ENCODE measurements at places on chromosomes 6 and 20.

- no peak for DNase-seq
Measured at GRCh38 chr6:3290149-3290930, 31.6 kb downstream of the PSMG4 start.

GRCh38 chr6:64083261-64083660, 447.7 kb downstream of the PHF3 start:
- DNase-seq: no peak

DNA sequence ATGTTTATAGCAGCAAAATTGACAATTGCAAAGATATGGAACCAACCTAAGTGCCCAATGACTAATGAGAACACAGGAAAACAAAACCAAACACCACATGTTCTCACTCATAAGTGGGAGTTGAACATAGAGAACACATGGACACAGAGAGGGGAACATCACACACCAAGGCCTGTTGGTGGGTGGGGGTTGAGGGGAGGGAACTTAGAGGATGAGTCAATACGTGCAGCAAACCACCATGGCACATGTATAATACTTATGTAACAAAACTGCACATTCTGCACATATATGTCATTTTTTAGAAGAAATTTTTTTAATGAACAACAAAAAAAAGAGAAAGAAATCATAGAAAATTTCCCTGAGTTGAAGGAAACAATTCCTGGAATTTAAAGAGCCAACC, 3.9 kb downstream of the EPM2A start:
- DNase-seq: no peak

GRCh38 chr6:42086046-42087035, 36.0 kb downstream of the TAF8 start:
- no peak for DNase-seq

DNA sequence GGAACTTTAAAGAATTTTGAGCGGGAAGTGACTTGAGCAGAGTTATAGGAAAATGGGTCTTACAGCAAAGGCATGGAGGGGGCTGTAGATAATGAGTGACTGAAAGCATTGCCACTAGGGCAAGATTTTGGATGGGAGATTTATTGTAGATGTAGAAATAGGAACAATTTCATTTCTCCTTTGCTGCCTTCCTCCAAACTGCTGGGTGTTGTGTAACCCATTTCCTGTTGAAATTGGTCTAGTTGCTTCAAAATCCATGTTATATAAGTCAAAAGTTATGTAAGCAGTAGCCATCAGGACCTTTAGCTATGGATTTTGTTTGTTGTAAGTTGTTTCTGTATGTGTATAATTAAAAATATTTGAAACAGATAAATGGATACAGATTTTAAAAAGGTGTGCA, 11.1 kb downstream of the YWHAB start:
- no peak for DNase-seq

DNA sequence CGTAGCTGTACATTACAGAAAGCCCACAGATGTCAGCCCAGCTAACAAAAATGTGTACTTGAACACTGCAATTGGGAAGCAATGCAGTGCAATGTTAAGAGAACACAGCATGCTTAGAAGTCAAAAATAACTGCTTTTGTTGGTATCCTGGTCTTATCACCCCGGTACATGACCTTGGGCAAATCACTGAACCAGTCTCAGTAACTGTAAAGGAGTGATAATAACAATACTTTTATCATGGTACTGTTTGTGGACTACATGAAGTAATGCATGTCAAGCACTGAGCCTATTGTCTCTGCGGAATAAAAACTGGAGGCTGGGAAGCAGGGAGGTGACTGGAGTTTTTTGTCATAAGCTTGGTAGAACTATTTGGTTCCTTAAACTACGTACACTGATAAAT, 44.7 kb upstream of the SPDEF start:
- no peak for DNase-seq

- no peak for DNase-seq
Measured at GRCh38 chr20:58700121-58700821, 7.7 kb downstream of the NPEPL1 start.

DNA sequence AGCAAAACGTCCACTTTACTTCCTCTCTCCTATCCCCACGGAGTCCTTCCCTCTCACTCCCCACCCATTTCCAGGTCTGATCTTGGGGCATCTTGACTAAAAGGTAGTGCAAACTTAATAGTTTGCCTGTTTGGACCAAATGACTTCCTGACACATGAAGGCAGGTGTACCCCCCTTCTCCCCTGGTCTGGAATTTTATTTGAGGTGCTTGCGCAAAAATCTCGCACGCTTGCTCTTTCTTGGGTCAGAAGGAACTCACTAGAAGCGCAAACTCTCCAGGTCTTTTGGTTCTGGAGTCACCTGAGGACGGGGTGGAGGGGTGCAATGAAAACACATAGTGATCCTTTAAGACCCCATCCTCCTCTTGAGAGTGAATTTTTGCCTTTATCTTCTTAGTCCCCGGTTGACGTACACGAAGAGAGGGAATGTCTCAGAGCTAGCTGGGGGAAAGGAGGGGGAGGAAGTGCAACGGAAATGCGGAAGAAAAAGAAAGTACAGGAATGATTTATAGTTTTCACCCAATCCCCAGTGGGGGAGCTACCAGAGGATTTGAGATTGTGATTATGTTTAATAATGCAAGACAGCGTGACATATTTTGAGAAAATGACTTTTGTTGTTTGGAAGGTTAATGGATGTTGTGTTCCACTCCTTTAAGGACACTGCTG, 4.9 kb downstream of the ADGRB3 start:
- no peak for DNase-seq

GRCh38 chr6:46954837-46955451, 33.2 kb upstream of the ADGRF5 start:
- DNase-seq: no peak

DNA sequence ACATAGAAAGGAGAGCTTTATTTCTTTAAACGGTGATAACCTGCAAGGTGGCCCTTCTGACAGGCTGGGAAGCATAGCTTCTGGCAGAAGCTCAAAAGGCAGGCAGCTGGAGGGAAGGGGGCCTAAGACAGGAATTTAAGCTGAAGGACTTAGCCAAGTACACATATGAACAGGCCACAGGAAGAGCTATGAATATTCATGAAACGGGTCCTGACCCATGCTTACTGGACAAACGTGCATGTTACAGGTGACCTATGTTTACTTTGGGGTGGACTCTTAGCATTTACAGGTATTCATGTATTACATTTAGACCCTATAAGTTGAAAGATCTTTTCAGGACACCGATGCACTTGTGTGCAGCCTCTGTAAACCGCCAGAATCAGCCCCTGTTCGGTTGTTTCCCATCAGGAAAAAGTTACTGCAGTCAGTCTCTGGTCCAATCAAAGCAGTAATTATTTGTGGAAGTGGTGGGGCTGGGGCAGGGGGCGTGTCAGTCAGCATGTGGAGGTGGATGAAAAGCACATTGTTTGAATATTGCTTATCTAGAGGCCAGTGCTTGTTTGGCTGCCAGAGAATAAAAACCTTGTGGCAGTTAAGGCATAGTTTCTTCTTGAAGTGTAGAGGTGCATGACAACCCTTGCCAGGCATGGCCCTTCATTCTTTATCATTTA, 2.9 kb upstream of the GZF1 start:
- DNase-seq: no peak

DNA sequence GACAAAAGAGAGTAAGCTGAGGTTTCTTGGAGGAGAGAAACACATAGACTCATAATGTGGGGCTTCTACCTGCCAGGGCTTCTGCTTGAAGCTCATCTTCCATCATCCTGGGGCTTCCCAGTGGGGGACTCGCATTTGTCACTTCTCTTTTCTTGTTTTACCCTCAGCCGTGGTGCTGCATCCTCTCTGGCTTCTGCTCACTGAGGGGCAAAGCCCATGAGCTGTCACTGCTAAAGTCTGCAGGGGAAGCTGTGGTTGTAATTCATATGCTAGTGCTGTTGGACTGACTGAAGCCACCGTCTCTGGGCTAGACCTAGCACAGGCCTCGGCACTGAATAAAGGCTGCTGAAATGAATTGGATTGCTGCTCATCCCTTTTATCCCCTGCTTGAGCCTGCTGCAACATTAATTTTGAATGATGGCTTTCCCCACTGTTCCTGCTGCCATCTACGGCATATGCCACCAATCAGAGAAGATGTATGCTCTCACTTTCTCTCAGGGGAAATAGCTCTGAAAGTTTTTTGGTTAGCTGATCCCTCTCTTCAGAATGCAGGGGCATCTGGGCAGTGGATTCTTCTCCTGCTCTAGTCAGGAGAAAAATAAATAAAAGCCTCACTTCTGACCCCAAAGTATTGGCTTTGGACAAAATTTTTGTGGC, 568.4 kb upstream of the MAP3K7 start:
- DNase-seq: no peak

GRCh38 chr6:5471637-5472398, 210.5 kb downstream of the FARS2 start:
- no peak for DNase-seq

DNA sequence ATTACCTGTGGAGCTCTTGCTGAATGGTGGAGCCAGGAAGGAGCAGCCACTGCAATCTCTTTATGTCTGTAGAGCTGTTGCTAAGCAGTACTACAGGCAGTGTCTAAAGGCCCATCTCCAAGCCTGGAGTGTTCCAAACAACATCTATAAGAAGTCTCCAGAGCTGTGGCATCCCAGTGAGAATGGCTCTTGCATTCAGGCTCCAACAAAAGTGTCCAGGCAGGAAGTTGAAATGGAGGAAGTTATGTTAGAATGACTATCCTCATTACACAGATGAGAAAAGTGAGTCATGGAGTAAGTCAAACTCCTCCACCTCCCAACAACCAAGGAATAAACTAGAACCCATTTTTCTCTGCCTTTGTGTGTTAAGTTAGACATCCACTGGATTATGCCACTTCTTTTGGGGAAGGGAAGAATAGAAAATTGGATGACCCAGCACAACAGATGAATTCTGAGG, 288.5 kb upstream of the STXBP5 start:
- DNase-seq: no peak

DNA sequence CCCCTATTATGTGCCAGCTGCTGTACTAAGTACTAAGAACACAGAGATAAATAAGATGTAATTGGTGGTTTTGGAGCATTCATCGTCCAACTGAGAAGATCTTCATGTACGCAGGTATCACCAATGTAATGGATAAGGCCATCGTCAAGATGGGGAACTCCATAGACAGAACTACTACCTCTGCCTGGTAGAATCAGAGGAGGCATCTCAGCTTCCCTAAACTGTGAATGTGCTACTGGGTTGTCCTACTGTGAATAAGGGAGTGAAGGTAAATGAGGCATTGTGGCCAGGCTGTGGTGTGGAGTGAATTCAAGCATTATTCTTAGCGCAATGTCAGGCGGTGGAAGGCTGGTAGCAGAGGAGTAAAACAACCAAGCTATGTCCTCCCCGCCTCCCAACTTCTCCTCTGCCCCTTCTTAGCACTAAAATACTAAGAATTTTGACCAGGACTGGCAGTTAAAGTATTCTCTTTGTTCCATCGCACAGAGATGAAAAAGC, 68.2 kb downstream of the TBC1D7 start:
- DNase-seq: no peak

GRCh38 chr20:58810116-58810878, 40.4 kb downstream of the GNAS-AS1 start:
- DNase-seq: no peak

DNA sequence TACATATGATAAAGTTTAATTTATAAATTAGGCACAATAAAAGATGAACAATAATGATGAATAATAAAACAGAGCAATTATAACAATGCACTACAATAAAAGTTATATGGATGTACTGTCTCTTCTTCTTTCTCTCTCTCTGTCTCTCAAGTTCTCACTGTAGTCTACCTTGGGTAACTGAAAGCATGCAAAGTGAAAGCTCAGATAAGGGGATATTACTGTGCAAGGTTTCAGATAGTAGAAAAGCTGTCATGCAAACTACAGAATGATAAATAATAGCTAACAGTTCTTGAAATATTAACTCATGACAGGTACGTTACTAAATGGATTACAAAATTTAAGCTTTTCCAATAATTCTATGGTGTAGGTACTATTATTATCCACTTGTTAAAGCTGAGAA, 311.9 kb upstream of the PRDM1 start:
- no peak for DNase-seq

GRCh38 chr20:59015812-59016711, 3.2 kb upstream of the TUBB1 start:
- no peak for DNase-seq

DNA sequence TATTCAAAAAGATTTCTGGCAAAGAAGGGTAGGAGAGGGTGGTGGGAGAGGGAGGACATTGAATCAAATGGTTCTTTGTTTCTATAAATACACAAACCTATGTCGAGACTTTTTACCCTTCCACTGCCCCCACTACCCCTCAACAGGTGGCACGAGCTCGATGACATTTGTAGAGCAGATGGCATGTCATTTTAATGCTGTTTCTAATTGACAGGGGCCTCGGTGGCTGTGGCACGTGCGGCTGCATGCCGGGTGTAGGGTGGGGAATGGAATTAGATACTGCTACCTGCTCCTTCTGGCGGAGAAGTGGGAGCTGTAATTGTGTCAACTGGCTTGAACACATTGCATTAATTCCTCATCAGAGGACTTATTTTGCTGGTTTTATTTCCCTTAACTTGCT, 29.1 kb upstream of the SASH1 start:
- DNase-seq: no peak

DNA sequence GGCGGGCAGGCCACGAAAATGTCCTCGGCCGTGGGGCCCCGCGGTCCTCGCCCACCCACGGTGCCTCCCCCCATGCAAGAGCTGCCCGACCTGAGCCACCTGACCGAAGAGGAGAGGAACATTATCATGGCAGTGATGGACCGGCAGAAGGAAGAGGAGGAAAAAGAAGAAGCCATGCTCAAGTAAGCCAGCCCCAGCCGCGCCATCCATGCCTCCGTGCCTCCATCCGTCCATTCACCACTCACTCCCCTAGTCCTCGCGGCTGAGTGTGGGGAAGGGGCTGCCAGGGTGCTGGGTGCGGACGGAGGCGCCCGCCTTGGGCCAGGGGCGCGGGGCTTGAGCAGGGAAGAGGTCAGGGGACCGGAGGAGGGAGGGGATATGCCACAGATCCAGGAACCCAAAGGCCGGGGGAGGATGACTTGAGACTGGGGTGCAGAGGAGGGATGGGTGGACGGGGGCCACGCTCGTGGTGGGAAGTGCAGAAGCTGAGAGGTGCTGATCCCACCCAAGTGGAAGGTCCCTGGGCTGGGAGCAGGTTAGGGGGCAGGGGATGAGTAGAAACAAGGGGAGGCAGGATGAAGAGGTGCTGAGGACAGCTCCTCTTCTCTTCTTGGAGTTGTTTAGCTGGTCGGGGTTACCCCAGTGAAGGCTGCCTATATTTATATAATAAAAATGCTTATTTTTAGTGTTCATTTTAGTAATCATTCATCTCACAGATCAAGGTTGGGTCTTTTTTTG, 825 bp downstream of the RIMS1 start:
- no peak for DNase-seq

DNA sequence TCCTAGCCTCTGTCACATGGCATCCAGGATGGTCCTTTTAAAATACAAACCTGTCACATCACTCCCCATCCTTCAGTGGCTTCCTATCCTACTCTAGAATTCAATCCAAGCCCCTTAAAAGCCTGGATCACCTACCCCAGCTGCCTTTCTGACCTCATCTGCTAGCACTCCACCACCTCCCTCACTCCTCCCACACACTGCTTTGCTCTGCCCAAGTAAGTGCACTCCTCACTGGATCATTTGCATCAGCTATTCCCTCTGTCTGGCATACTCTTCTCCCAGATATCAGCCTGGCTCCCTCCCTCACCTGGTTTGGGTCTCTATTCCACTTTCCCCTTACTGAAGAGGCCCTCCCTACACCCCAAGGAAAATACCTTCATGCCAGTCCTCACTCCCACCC, 10.5 kb downstream of the C6orf136 start:
- no peak for DNase-seq

GRCh38 chr20:2311329-2311728, 15.5 kb downstream of the TGM3 start:
- DNase-seq: no peak

Measured in CD4-positive, alpha-beta T cell treated with Interleukin-17A for 1 hour (primary cell).